ENCODE measurements at places on chromosomes 5 and 9.

DNA sequence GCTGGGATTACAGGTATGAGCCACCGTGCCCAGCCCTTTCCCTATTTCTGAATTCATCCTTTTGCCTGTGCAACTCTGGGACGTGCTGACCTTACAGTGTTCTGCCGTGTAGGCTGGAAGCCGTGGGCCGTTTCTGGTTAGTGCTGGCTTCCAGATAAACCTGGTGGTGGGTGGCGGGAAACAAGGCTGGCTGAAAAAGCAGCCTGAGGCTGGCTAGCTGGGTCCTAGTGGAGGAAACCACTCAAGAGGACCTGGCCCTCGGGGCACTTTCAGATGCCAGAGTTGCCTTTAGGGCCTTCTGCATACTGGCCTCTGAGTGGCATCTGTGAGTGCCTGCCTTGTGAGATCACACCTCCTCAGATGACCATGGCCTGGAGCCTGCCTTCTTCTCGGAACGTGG lies 26.9 kb downstream of the GALNT12 start:
- no peak for DNase-seq

- peak; percentile 44 for DNase-seq
These were observed 49.0 kb downstream of the PSD2 start for GRCh38 chr5:139844472-139845145.

- DNase-seq: no peak
These were observed 32.7 kb downstream of the NFIB start for GRCh38 chr9:14281136-14281795.

DNA sequence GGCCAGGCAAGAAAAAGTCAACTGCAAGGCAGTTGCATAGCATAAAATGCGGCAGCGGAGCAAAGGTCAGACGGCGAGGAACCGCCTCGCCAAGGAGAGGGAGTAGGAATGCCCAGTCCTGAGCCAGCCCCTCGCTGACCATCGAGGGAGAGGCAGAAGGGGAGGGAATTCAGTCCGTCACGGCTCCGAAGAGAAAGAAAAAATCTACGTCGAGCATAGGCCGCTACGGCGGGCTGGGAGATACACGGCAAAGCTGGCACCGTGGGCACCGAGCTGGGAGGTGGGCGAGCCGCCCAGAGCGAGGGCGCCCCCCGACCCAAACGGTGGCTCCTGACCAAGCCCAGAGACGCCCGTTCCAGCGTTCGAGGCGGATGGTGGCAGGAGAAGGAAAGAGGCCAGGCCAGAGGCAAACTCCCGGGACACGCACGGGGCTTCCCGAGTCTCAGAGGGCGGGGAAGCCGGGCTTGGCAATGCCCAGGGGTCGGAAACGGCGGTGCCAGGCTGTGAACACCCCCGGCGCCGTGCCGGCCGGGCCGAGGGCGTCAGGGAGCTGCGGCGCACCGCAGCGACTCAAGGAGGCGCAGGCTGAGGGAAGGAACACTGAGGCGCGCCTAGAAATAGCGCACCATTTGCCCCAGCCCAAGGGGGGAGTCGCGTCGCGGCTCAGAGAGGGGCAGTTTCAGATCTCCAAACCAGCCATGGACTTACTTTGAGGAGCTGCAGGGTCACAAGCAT lies 518 bp downstream of the SPRY4 start:
- DNase-seq: no peak

GRCh38 chr5:139524940-139525585 lies 36.1 kb upstream of the UBE2D2 start:
- no peak for DNase-seq

GRCh38 chr5:141692533-141692888 lies 10.5 kb upstream of the ARAP3 start:
- no peak for DNase-seq

DNA sequence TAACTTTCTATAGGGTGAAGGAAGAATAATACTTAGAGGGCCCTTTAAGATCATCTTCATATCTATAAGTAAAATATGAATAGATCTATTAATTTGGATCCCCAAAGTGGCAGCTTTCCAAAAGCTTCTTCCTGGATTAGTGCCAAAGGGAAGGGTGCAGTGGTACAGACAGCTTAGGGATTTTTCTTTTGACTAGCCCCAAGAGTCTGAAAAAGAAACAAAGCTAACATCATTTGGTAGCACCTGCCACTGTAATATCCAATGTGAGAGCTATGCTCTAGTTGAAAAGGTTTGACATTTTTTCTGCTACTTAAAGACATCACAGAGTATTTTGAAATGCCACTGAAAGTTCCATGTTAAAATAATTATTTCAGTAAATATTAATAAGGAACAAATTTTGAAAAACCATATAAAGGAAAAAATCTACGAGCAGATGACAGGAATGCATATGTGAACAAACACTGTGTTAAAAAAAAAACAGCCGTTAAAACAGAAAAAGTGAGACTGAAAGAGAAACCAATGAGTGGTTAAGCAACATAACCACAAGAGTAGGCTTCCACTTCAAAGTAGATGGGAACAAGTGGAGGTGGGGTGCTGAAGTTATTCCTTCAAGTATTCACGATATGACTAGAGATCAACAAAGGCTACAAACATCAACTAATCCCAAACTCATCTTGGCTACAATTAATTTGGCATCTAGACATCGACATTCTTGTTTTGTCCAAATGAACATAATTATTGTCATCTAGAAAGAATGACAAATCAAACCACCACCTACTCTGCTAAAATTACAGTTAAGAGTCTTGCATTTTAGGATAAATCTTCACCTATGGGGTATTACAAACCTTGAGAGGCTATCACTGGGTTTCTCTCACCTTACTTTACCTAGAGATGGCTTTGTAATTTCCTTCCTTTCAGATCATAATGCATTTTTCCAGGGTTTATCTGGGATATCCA lies 137.5 kb downstream of the CPLANE1 start:
- no peak for DNase-seq

DNA sequence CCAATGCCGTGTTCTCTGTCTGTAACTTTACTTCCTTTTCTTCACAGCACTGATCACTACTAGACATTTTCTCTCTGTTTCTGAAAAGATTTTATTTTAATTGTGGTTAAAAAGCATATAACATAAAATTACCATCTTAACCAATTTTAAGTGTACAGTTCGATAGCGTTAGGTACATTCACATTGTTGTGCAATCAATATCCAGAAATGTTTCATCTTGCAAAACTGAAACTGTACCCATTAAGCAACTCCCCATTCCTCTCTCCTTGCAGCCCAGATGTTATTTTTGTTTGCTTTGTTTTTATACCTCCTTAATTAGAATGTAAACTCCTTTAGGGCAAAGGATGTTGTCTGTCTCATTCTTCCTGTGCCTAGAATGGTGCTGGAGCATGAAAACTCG lies 47.5 kb downstream of the COL27A1 start:
- DNase-seq: no peak
